ENCODE measurements at places on chromosomes 5 and 9.
A peak's percentile ranks its signal among the peaks of the same experiment; 100 is the strongest.

- no peak for DNase-seq
These were observed 149.7 kb downstream of the PRELID2 start for GRCh38 chr5:145685417-145685816.

DNA sequence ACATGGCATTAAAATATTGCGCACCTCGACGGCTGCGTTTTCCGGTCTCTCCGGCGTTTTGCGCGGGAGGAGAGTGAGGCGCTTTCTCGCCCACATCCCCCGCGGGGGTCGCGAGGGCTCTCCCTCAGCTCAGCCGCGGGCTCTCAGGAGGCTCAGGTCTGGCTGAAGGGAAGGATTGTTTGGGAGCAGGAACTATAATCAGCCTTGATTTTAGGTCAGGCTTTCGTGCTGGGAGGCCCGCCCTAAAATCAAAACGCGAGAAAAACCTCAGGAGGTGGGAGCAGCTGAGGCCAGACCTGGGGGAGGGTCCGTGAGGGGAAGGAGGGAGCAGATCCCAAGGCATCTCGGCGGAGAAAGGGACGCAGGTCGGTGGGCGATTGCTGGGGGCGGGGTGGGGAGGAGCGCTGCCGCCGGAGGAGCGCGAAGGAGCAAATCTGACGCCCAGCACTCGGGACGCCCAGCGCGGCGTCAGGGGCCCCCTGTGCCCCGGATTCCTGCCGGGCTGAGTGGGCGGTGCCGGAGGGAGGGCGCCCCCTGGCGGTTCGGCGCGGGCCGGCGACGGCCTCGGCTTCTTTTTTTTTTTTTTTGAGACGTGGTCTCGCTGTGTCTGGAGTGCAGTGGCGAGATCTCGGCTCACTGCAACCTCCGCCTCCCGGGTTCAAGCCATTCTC, 18.7 kb upstream of the RNF130 start:
- peak; percentile 76 for DNase-seq

GRCh38 chr5:64884541-64884940, 115.8 kb downstream of the CWC27 start:
- no peak for DNase-seq

DNA sequence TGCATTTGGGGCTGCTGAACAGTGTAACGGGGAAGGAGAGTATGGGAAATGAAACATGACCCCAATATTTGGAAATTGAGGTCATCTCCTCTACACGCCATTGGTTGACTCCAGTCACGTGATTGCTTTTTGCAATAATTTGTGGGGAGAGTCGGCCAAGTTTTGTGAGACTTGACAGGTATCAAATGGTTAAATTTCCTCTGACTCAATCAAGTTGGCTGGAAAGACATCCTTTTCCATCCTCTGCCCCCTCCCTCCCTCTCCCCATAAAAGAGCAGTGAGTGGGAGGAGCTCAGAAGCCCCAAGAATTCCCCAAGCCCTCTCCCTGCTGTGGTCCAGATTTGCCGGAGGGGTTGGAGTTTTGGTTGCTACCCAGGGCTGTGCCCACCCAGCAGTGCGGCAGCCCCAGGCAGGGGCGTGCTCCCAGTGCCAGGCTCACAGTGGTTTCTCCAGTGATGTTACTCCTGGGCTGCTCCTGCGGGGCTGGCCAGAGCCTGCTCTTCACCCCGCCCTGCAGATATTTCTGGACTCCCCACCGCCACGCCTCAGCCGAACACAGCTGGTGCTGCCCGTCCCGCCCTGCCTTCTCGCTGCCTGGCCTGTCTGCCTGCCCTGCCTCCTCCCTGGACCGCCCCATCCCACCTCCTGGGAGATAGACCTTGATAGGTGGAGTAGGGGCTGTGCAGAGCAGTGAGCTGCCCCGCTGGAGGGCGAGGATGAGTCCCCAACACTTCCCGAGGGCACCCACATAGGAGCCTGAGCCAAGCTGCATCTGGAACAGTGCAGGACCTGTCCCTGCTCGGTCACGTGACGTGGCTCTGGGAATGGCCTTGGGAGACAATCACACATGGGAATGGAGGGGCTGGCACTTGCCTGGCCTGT, 3.4 kb downstream of the COL5A1 start:
- no peak for DNase-seq

GRCh38 chr9:92463984-92464383, 18.3 kb downstream of the ASPN start:
- no peak for DNase-seq

- no peak for DNase-seq
These were observed 29.5 kb downstream of the HAVCR1 start for GRCh38 chr5:157029457-157029856.

DNA sequence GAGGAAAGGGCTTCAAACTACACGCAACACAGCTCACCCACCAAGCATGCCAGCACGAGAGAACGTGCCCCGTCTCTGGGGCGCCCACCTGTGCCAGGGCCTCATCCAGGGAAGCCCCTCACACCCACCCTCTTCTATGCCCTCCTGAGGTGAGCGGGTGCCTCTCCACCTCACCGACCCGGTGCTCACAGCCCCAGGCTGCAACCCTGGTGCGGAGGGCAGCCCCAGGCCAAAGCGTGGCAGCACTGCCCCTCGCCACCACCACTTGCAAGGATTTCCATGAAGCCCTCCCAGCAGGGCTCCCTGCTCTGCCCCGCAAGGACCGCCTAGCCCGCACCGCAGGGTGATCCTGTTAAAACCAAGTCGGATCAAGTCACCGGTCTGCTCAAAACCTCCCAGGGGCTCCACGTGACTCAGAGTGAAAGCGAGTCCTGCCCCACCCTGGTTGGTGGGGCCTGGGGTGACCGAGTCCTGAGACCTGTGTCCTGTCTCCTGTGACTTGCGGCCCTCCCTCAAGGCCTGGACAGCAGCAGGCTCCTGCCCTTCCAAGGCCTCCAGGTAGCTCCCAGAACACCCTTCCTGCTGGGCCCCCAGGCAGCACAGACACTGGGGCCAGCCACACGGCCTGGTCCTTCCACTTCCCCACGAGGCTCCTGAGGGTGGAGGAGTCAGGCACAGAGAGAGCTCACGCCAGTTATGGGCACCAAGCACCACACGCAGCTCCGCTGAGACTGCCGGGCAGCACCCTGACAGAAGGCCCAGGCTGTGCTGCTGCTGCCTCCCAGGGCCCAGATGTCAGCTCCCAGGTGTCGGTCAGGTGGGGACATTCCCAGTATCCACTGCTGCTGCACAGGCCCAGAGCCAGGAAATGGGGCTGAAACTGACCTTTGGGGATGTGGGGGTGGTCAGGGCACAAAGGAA, 12.7 kb downstream of the BRD3 start:
- DNase-seq: no peak

GRCh38 chr5:118165619-118166018, 822.7 kb downstream of the DTWD2 start:
- DNase-seq: no peak

DNA sequence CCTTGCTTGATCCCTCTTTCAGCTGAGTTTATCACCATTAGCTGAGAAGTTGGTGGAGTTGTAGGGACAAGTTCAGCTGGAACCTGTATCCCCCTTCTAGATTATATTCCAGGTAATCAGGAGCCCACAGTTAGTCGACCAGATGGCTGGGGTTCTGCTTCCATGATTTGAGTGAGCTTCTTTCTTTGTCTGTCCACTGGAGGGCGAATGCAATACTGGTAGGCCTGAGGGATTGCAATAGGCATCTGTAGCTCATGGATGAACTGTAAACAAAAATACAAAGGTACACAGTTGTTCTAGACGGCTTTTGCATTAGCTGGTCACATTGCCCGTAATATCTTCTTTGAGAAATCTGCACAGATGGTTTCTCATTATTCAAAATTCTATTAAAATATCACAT, 88.9 kb downstream of the PCSK5 start:
- DNase-seq: no peak

DNA sequence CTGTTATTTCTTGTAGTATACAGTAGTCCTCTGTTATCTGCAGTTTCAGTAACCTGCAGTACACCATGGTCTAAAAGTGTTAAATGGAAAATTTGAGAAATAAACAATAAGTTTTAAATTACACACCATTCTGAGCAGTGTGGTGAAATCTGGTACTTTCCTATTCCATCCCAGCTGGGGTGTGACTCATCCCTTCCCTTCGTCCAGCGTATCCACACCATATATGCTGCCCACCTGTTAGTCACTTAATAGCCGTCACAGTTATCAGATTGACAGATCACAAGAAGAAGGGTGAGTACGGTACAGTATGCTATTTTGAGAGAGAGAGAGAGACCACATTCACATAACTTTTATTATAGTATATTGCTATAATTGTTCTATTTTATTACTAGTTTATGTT, 28.9 kb downstream of the FAM151B start:
- DNase-seq: peak; percentile 43

DNA sequence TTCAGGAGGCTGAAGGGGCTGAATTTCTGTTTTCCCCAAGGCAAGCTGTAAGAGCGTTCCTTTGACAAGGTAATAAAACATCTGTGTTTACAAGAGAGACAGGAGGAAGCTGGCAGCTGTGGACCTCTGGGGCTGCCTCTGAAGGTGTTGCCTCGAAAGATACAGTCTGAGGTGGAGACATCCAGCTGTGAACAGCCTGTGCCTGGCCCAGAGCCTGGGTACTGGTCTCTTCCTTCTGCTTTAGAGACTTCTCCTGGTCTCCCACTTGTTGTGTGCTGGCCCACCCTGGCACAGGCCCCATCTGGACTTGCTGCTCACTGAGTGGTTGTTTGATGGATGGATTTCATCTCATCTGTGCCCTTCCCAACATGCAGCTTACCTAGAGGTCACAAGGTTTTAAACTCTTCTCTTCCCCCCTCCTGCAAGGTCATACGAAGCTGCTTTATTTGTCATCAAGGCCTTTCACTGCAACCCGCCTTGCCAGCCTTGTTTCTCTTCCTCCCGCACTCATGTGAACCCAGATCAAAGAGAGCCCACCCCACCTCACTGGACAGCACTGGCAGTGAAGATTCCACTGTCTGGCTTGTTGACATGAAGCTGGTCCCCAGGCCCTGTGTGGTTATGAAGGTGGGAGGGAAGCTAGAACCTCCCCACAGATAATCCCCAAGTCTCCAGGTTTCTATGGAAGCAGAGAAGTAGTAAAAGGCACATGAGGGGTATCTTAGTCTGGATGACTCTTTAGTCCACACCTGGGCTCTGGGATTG, 35.0 kb upstream of the ALDH1B1 start:
- no peak for DNase-seq

- DNase-seq: no peak
These were observed 157.7 kb upstream of the NR3C1 start for GRCh38 chr5:143561219-143561618.

GRCh38 chr5:10635257-10635866, 71.5 kb downstream of the ANKRD33B start:
- peak; percentile 94 for DNase-seq
